ENCODE measurements at places on chromosomes 6 and 20.

DNA sequence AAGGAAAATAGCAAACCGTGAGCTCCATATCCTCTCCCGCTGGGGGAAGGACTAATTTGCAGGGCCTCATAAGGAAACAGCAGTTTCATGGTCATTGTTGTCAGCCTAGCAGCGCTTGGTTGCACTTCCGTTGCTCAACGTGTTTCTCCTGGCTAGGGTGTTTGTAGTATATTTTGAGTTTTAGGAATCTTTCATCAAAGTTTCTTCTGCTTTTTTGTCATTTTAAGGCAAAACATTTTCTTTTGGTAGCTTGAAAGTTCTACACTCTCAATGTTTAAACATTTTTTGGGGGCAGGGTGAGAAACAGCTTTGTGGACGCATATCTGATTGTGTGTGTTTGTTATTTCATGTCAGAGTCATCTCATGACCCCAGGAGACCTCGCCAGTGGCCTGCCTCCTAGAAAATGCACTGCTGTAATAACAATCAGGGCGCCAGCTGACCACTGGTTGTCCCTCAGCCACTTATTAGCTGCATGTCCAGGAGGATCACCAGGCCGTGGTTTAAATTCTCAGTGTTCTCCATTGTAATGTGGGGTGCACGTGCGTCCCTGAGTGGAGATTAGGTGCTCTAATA is 20.6 kb downstream of the JARID2 start:
- no peak for DNase-seq

DNA sequence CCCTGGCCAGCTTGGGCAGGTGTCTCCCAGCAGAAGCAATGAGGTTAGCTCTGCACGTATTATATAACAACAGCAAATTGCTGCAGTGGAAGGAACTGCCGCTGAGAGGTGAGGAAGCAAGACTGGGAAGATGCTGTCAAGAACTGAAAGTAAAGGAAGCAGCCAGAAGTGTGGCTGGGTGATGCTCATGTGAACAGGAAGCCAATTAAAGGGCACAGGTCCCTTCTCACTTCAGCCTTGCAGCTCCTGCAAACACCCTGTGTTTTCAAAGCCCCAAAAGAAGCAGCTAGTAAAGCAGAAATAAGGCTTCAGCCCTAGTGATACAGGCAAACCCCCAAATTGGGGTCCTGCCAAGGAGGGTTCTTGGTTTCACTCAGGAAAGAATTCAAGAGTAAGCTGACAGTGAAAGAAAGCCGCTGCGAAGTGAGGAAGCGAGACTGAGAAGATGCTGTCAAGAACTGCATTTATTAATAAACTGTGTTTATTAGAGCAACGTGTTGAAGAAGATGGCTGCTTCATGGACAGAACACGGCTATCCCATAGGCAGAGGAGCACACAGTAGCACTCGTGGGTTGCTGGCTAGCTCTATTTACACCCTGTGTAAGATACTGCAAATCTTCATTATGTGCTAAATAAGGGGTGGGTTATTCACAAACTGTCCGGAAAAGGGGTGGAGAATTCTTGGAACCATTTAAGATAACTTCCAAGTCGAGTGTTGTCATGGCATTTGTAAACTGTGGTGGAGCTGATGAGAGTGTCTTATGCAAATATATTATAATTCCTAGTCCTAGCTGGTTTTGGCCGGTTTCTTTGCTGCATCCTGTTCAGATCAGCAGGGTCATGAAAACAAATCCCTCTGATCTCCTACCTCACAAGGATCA is 152.2 kb downstream of the LINC00237 start:
- no peak for DNase-seq

DNA sequence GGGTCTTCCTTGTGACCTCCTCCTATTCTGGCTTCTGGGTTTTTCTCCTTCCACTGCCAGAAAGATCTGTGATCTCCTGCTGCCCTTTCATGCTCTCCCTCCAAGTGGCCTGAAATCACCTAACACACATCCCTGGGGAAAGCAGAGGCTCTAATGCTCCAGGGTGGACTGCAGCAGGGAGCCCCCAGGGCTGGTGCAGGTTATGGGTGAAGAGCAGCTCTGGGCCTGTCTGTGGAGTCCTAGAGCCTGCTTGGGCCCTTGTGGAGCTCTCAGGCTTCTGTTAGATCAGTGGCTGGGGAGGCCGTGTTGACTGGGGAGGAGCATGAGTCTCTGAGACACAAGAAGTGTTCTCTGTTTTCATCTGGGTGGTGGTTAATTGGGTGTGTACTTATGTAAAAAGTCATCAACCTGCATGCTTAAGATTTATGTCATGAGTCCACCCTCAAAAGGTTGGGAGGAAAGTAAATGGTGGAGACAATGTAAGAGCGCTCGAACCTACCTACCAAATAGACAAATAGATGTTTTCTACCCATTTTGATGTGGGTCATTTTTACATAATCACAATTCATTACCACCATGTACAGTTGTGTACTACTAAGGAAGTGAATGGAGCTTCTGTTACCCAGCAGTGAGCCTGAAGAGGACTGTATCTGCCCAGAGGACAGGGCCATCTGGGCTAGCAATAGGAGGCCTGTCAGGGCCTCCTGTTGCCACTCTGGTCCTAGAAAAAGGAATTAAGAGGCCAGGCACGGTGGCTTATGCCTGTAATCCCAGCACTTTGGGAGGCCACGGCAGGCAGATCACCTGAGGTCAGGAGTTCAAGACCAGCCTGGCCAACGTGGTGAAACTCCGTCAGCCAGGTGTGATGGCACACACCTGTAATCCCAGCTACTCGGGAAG is 32.0 kb upstream of the RNF8 start:
- DNase-seq: no peak

DNA sequence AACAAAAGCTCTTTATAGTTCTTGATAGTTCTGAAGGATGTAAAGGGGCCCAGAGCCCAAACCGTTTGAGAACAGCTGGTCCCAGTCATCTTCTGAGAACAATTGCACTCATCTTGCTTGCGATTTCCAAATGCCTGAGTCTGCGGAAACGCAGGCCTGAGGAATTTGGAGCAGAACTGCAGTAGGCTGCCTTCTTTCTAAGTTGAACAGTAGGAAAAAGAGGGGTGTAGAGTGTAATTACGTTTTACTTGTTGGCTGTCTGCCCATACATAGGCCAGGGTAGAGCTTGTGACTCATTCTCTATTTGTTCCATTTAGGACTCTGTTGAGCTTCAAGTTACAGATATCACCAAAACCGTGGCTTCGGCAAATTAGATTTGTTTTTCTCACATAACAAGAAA is 42.0 kb upstream of the KIF16B start:
- DNase-seq: no peak

GRCh38 chr20:4794846-4795245 is 73.1 kb downstream of the PRND start:
- DNase-seq: no peak

DNA sequence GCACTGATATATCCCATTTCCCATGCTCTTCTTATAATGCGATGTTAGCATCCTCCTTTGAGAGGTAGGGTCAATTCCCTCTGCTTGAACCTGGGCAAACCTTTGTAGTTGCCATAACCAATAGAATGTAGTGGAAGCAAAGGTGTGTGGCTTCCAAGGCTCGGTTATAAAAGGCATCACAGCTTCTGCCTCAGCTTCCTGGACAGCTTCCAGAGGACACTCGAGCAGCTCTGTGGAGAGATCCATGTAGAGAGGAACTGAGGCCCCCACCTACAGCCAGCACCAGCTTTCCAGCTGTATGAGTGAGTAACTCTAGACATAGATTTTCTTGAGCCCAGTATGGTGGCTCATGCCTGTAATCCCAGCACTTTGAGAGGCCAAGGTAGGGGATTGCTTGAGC is 36.7 kb downstream of the FGD2 start:
- no peak for DNase-seq

DNA sequence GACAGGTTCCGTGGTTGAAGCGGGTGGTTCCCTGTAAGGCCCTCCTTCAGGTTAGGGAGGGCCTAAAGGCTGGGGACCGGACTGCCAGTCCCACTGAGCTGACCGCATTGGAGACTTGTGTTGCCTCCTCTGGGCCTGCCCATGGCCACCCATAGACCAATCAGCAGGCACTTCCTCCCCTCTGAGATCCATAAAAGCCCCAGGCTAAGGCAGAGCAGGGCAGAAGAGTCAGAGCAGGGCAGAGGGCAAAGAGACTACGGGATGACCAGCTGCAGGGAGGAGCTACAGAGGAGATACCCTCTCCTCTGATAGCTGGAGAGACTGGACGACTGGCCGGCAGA is 537.4 kb downstream of the TENT5A start:
- no peak for DNase-seq

DNA sequence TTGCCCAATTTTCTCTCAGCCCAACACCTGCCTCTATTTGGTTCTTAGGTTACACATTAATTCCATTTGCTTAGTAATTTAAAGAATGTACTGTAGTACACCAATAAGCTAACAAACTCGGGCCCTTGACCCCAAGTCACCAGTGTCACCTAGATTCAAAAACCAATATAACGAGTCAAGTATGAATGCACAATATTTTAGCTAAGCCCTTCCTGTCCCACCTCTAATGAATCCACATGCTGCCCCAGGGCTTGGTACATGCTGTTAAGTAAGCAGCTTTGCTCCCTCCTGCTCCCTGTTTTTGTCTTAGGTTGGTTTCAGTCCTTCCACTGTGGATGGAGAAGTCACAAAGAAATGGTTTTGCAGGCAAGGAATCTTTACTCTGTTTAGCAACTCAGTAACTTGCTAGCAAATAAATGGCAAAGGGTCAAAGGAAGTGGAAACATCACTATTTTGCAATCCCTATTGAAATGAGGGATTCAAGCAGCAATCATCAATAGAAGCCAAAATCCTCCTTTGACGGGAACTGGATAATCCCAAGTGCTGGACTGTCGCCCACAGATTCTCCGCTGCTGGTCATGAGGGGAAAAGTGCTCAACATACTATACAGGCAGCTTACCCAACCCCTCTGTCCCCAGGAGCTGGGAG is 5.0 kb upstream of the MPC1 start:
- DNase-seq: peak; percentile 59

DNA sequence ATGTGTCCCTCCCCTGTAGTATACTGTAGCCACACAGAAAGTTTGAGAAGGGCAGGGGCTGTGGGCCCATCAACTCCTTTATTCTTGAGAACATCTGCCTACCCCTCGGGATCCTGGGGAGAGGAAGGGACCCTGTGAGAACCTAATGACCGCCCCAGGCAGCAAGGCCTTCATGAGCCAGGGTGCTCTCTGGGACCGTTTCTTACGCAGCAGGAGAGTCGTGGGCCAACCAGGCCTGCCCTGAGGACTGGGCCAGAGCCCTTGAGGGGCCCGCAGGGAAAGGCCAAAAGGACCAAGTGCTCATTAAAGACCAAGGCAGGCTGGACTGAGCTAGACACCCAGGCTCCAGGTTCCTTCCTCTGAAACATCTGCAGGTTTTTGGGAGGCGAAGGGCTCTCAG is 5.2 kb downstream of the SGK2 start:
- no peak for DNase-seq

DNA sequence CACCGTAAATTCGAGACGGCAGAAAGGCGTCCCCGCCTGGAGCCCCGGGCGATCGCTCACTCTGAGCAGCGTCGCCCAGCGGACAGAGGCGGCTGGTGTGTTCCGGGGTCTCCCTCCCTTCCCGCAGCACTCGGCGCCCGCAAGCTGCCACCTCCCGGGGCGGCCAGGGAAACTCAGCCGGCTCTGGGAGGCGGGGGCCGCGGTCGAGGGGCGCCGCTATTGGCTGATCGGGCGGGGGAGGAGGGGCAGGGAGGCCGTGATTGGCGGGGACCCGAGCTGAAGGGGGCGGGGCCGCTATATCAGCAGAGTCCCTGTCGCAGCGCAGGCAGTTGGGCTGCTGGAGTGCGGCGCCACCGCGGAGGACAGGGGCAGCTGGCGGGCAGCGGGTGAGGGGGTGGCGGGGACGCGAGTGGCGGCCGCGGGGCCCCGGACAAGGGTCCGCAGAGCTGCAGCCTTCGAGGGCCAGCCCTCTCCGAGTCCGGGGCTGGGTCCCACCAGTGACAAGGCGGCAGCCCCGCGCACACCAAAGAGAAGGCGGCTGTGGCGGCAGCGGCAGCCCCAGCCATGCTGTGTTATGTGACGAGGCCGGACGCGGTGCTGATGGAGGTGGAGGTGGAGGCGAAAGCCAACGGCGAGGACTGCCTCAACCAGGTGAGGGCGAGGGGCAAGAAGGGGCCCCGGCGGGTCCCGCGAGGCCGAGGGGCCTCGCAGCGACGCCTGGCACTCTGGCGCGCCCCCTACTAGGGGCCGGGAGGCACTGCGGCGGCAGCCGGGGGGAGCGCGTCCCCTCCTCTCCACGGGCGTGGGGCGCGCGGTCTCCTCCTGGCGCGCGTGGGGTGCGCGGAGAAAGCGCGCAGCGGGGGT is at the start of gene MYLIP:
MYLIP (plus strand) TSS at position 328 of the 864 bp plus-strand sequence; CDS start at position 565, 237 bp downstream.
- DNase-seq: peak; percentile 97

- no peak for DNase-seq
These were observed 52.4 kb downstream of the CEBPB start for GRCh38 chr20:50242863-50243609.

GRCh38 chr20:18527836-18528235 is 20.1 kb downstream of the SEC23B start:
- no peak for DNase-seq

- DNase-seq: peak; percentile 61
These were observed 338.3 kb upstream of the CHD6 start for GRCh38 chr20:41956338-41957074.

DNA sequence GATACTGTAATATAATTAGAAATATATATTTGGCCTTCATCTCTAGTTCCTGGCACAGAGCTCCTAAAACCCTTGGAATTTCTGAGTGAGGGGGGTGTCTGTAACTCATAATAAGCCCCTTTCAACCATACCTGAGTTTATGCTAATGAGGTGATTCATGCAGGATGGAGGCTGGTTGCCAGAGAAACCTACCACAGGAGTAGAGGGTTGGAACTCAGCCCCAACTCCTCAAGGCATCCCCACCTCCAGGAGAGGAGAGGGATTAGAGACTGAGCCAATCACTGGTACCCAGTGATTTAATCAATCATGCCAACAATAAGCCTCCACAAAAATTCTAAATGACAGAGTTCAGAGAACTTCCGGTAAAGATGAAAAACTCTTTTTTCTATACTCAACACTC is 17.5 kb downstream of the UQCC1 start:
- no peak for DNase-seq

GRCh38 chr20:35702051-35702823 is 3.0 kb downstream of the ROMO1 start:
- no peak for DNase-seq

DNA sequence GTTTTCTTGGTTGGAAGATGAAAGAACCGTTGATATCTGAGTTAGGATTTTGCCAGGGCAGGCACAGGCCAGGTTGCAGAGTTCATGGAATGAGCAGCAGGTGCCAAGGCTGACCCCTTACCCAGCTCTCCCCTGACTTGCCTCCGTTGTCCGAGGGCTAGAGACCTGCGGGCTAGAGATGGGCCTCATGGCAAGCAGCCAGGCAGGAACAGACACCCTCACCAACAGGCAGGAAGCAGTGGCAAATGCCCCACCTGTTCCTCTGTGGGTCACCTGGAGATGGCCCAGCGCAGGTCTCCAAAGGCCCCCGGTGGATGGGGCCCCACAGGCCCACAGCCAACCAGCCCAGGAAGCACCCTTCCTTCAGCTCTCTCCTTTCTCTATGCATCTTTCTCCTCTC is 186.7 kb upstream of the PMEPA1 start:
- no peak for DNase-seq

- no peak for DNase-seq
These were observed 19.2 kb downstream of the TUBB2B start for GRCh38 chr6:3208098-3208774.

- no peak for DNase-seq
These were observed 36.5 kb downstream of the RARS2 start for GRCh38 chr6:87553159-87553765.

GRCh38 chr20:39633689-39634088 is 671.5 kb downstream of the DHX35 start:
- no peak for DNase-seq

- DNase-seq: no peak
These were observed 126.8 kb downstream of the SNX5 start for GRCh38 chr20:17841751-17842215.
